ENCODE measurements at places on chromosomes 7 and 10.

DNA sequence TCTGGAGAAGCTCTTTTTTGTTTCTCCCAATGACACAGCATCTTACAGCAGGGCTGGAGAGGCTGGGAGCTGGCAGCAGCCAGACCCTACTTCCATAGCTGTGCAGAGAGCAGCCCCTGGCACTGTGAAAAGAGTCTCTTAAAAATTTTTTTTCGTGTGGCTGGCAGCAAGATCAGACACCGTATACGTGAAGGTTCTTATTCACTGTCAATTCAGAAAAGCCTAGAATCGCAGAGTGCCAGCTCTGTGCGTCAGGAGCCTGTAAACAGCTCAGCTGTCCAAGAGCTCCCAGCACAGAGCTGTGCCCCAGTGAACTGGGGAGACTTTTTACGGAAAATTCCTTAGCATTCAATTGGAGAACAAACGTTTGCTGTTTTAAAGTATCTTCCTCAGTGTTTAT is 6.5 kb downstream of the BAG3 start:
- no peak for DNase-seq

- DNase-seq: no peak
These were observed 20.5 kb upstream of the INPP5A start for GRCh38 chr10:132516771-132517725.

- no peak for DNase-seq
These were observed 220.6 kb upstream of the FOXK1 start for GRCh38 chr7:4461531-4461930.

DNA sequence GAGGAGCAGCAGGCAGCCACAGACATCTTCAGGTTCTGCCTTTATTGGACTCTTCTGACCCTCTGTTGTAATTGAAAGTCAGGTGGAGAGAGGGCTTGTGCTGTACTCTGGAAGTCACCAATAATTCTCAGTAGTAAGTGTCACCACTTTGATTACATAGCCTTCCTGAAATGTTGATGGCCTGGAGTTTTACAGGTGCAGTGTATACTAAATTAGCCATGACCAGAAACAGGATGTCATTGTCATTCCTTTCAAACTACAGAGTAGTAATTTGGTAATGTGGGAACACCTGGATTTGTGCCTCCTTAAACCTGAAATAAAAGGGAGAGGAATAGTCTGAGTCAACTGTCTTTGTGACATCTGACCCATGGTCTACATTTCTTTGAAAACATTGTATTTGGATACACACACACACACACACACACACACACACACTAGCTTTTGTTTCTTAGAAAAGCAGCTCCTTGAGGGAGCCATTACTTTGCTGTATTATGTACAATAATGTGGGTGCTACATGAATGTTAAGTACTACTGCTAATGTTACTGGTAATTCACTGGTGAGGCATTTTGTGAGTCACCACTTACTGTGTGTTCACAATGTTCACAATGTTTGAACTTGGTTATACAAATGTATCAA is 19.6 kb downstream of the ARL4A start:
- DNase-seq: no peak

DNA sequence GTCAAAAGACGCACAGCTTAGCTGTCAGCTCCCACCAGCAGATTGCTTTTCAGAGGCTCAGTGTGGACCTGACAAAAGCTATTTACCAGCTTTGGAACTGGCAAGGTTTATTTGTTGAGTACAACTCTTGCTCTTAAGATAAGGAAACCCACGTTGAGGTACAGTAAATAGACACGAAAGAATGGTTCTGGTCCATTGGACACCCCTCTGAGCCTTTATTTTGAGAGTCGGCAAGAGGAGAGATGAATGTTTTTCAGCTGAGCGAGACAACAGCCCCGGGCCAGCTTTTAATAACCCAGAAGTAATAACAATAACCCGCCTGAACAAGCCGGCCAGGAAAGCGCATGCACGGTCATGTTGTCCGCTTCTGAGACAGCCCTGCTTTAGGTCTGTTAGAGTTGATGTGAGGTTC is 49.0 kb downstream of the WNT2 start:
- DNase-seq: no peak

DNA sequence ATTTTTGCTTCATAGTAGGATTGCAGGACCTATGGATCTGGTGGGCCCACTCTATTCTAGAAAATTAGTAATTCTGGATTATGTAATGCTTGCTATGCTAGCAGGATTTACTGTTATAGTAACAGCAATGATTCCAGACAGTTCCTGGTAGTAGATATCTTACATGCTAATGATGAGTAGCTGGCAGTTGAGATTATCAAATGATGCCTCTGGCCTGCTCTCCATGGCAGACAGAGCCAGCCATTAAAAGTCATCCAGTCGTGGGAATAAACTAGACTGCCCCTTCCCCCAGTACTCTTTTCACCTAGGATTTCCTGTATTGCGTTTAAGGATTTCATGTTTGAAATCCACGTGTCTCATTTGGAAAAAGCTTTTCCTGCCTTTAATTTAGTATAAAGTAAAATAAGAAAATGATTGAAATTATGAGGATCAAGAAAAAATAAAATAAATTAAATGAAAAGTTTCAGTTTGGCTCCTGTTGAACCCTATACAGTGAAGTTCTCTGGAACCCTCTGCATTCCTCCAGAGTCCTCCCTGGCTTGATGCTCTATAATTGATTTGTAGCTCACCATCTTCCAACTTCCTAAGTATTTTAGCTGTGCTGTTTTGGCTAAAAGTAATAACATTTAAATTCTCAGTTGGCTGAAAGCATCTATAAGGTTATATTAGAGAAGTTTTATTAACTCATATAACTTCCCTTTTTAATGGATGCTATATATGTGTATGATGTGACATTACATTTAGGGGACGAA is 14.6 kb downstream of the UMAD1 start:
- DNase-seq: no peak

DNA sequence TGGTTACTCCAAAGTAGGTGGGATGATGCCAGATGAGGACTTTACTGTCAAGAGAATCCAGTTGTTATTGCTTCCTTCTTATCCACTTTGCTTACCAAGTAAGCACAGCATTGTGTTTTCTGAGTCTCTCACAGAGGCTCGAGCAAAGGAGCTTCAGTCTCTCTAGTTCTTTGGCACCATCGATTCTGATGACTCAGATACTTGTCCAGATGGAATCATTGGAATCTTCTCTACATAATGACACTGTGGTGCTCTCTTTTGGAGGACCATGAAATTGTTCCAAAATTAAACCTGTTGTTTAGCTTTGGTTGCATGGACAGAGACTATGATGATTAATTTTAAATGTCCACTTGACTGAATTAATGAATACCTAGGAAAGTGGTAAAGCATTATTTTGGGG is 132.6 kb downstream of the NXPH1 start:
- no peak for DNase-seq

- DNase-seq: no peak
These were observed 33.9 kb downstream of the DRGX start for GRCh38 chr10:49361735-49362568.

DNA sequence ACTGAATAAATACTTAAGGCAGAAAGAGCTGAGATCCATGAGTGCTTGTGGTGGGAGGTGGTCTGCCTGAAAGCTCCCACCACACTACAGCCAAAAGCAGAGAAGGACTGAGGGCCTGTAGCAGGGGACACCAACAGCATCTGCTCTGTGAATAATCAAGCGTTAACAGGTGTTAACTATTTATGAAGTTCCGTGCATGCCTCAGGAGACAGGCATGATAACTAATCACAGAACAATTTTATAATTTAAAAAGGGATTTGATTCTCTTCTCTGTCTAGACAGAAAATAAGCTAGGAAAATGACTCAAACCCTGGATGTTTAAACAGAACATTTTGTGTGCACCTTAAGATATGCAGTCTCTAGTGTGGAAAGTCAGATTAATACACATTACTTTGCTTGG is 61.5 kb upstream of the GHITM start:
- no peak for DNase-seq

- DNase-seq: no peak
These were observed 121.9 kb upstream of the RET start for GRCh38 chr10:42954766-42955492.

DNA sequence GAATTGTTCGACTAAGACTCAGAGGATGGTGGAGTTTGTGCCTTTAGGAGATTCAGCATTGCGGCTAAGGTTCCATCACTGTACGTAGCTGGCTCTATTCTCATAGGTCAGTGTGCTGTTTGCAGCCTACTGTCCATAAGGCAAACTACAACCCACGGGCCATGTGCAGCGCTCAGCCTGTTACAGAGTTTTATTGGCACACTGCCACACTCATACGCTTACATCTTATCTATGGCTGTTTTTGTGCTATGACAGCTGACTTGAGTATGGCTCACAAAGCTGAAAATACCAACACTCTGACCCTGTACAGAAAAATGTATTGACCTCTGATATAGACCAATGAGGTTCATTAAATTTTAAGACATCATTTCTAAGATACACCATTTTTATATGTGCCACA is 114.5 kb downstream of the ARID5B start:
- no peak for DNase-seq

GRCh38 chr7:140857048-140857447 is 67.7 kb downstream of the BRAF start:
- DNase-seq: no peak

- no peak for DNase-seq
These were observed 62.9 kb upstream of the CAMK2B start for GRCh38 chr7:44388089-44388970.

DNA sequence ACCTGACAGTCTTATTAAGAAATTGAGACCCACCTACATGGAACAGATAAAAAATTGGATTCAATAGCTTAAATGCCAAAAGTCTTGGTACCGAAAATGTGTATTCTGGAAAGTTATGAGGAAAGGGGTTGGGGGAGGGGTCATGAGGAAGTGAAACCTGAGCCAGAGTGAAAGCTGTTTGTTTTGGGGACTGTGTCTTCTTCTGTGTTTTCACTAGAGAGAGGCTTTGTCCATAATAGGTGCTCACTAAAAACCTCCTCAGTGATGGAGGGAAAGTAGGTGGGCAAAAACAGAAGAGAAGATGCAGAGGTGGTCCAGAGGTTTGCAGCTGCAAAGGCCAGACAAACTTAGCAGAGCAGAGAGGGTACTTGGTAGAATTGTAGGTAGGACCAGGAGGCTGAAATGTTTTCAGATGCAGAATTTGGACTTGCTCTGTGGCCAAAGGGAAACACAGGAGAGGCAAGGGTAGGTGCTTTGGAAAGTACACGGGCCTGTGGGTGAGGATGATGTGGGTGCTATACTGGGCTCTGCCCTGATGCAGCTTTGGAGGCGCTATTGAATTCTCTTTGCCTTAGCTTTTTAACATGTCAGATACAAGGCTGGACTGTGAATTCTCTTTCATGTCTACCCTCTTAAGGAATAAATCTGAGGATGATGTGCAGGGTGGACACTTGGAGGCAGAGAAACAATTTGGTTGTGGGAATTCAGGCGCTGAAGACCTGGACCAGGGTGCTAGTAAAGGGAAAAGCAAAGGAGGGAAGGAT is 254.6 kb downstream of the PTEN start:
- no peak for DNase-seq

- DNase-seq: no peak
These were observed 35.0 kb downstream of the SH3PXD2A start for GRCh38 chr10:103820101-103821062.

GRCh38 chr10:23067939-23068775 is 27.2 kb upstream of the MSRB2 start:
- peak; percentile 65 for DNase-seq

Measured in activated T-cell treated with anti-CD3 and anti-CD28 coated beads for 1 hour (primary cell).